ENCODE measurements at places on chromosomes 4 and X.

DNA sequence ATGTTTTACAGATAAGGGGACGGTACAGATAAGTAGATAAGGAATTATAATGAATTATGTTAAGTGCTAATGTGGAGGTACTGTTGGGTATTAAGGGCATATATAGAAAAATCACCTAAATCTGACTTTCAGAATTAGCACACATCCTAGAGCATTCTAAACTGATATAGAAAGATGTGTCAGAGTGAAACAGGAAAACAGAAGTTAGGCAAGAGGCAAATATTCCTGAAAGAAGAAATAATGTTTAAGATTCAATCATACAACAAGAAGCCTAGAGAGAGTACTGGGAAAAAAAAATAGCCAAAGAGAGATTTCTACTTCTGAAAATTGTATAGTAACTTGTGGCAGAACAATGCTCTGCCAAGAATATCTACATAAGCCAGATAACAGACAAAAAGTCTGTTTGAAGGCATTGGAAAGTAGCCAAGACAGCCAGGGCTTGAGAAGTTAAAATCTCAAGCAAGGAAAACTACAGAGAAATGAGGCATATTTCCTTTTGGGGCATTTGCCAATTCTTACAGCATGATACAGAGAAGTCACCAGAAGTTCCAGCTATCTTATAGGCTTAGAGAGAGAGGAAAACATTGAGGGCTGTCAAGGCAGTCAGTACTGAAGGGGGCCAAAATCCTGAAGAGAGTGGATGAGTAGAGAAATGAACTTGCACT, 646.0 kb downstream of the RPA4 start:
- no peak for DNase-seq

DNA sequence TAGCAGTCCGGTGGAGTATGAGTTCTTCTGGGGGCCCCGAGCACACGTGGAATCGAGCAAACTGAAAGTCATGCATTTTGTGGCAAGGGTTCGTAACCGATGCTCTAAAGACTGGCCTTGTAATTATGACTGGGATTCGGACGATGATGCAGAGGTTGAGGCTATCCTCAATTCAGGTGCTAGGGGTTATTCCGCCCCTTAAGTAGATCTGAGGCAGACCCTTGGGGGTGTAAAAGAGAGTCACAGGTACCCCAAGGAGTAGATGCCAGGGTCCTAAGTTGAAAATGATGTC, 852 bp downstream of the MAGEH1 start:
- peak; percentile 0 for DNase-seq

DNA sequence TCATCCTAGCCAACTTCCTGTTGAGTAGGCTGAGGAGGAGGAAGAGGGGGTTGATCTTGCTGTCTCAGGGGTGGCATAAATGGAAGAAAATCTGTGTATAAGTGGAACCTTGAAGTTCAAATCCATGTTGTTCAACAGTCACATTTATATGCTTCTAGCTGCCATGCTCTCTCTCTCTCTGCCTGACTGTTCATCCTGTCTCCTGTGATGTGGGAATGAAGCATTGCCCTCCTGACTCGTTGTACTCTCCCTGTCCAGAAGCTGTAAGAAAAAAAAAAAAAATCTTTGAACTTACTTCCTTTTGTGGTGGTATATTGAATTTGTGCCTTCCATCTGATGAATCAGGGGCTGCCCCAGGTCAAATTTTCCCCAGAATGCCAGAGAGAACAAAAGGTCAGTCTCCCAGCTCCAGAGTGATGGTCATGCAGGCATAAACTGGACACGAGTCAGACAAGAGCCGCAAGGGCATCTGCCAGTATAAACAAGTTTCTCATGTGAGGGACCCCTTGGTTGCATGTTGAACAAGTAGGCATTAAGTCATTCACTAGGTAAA, 257.0 kb downstream of the IDS start:
- no peak for DNase-seq

DNA sequence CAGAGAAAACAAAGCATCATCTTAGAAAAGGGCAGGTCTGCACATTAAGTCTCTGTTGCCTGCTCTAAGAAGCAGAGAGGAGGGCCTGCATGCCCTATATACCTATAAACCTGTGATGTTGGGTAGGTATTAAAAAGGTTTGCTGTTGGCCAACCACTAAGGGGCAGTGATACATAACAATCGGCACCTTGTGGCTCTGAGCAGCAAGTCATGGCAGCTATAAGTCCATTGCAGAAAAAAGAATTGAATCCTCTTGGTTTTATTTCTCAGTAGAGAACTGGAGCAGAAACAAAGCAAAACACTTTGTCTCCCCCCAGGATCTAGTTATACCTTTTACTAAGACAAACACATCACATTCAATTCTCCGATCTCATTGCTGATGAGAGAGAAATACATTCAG, 1364.4 kb downstream of the STIM2 start:
- DNase-seq = no peak

DNA sequence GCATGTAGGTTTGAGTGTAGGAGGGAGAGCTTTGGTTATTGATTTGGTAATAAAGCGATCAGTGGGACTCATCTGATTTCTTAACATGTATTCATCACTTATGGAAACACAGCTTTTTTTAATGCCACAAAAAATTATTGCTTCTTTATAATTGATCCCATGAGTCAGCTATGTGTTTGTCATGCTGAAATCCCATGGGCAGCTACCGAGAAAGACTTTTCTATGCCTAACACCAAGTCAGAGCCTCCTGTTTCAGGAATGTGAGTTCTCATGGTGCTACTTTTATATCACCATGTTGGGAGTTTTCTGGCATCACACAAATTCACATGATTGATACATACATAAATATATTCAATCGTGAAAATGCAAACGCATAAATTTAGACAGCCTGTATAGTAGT, 165.7 kb downstream of the RAPGEF2 start:
- DNase-seq = no peak

- DNase-seq = no peak
Observed at GRCh38 chr4:117941611-117942010, 92.7 kb upstream of the NDST3 start.

DNA sequence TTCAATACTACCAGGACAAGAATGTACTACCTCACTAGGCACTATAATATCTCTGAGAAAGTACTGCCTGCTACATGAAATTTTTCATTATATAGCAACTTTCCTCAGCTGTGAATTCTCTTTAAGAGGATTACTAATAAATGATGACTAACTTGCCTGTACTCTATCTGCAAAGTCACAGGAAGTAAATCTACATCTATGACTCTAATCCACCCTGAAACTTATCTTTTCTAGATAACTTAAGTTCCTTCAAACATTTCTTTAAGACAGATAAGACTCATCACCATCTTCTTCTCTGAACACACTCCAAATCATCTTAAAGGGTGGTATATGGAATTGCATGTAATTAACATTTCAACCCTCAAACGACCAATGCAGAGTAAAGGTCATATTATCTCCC, 28.8 kb downstream of the RPS6KA3 start:
- DNase-seq = no peak

GRCh38 chr4:38308728-38309311, 348.6 kb downstream of the PTTG2 start:
- DNase-seq = no peak

GRCh38 chrX:76657499-76657898, 230.0 kb downstream of the MAGEE1 start:
- DNase-seq = no peak

DNA sequence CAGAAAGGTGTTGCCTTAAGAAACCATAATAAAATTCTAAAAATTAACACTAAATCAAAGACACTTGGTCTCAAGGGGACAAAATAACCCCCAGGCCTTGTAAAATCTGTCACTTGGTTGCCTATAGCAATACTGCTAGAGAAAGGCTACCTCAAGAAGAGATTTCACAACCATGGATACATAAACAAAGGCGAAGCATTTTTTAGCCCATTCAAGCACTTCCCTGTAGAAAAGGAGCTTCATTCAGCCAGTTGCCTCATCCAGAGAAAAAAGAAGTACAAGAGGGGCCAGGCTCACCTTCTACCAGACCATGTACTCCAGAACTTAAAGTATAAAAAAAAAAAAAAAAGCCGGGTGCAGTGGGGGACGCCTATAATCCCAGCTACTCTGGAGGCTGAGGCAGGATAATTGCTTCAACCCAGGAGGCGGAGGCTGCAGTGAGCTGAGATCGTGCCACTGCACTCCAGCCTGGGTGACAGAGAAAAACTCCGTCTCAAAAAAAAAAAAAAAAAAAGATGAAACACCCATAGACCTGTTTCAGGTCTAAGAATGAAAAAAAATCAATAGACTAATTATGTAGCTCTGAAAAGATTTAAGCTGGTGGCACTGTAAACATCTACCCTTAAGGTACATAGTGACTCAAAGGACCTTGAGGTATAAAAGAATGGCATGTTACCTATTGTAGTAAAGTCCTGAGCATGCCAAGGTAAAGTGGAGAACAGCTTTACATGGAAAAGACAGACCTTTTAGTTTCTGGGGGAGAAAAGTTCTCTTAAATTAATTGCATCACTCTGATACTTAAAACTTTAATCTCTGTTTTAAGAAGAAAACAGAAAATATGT, 18.0 kb downstream of the RUFY3 start:
- DNase-seq = no peak

GRCh38 chrX:76919761-76920160, 492.3 kb downstream of the MAGEE1 start:
- no peak for DNase-seq

- DNase-seq = no peak
Observed at GRCh38 chrX:44871931-44872820, 812 bp upstream of the KDM6A start.

- no peak for DNase-seq
Observed at GRCh38 chr4:8532245-8532781, 47.9 kb upstream of the GPR78 start.

GRCh38 chr4:72971572-72971971, 97.9 kb downstream of the COX18 start:
- DNase-seq = no peak

- no peak for DNase-seq
Observed at GRCh38 chr4:113844369-113844768, 82.8 kb upstream of the CAMK2D start.

DNA sequence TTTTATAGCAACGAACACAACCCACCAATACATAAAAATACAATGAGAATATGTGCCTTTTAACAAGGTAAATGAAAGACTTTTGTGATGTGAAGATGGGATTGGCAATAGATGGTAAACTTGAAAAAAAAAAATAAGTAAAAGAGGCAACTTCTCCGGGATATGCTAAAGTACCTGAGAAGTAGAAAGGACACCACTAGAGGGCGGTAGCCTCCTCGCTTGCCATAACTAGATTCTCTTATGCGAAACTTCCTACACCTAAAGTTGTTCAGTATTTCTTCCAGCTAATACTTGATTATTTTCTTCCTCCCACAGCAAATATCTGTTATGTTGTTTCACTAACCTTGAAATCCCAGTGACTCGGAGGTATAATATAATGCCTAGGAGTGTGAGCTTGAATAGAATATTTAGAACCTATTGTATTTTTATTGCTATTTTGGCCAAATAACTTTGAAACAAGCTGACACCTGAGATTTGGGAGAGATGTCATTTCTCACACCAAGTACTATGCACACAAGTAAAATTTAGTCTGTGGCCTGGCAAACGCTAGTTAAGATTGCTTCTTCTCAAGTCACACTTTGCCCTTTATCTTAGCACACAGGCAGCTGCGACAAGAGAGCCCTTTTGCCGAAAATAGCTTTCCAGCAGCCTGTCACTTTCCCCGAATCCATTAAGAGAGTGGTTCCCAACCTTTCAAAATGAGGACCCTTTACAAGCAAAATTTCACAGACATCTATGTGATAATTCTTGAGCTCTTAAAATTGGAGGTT, 44.9 kb upstream of the PDLIM5 start:
- peak; percentile 6 for DNase-seq

- DNase-seq = no peak
Observed at GRCh38 chr4:129092631-129093190, 628 bp downstream of the SCLT1 start.

- DNase-seq = no peak
Observed at GRCh38 chrX:100829730-100830129, 9.5 kb downstream of the CSTF2 start.

GRCh38 chr4:168605411-168605810, 108.6 kb downstream of the PALLD start:
- DNase-seq = no peak

DNA sequence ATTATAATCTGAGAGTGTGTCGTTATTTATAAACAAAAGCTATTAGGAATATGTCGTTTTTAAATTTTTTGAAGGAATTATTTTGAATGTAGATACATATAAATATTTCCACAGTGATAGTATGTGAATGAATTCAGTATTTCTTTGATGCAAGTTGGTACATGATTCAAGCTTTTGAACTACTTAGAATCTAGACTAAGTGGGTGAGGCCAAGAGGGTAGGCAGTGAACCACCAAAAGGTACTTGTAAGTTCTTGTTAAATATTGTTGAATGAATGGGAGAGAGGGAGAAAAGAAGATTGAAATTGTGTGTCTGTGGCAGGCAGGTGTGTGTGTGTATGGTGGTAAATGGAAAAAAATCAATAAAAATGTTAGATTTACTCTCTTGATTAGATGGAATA, 69.6 kb downstream of the ARFIP1 start:
- DNase-seq = no peak

DNA sequence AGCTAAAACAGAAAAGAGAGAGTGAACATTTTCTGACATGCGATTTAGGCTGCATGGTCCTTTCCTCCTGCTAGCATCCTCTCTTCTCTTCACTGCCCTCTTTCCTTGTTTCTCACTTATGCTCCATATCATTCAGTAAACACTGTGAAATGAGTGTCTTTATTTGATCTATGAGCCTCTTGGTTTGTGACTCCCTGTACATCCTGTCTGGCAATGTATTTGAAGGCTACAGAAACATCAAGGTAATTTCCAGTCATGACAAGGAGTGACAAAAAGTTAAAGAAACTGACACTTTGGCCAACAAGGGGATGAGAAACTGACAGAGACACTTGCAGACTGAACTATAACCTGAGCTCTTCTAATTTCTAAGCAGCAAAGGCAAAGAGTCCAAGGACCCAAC, 8.7 kb downstream of the FTHL17 start:
- no peak for DNase-seq

GRCh38 chr4:67355806-67356205, 189.5 kb downstream of the CENPC start:
- no peak for DNase-seq

- DNase-seq = no peak
Observed at GRCh38 chrX:19810006-19810774, 77.2 kb downstream of the SH3KBP1 start.

DNA sequence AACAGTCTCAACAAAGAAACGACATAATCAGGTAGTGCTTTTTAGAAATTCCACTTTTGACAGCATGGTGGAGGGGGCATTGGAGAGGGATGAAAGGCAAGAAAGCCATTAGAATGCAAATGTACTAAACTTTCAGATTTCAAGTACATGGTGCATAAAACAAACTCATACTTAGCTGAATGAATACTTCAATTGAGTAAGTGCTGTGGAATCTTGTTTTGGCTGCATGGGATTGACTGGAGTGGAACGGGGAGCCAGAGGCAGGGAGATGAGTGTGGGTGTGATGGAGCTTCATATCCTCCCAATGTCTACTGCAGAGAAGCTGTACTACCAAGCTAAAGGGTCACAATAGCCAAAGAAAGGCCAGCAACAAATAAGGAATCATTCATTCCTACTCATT, 52.4 kb downstream of the USP46 start:
- no peak for DNase-seq

DNA sequence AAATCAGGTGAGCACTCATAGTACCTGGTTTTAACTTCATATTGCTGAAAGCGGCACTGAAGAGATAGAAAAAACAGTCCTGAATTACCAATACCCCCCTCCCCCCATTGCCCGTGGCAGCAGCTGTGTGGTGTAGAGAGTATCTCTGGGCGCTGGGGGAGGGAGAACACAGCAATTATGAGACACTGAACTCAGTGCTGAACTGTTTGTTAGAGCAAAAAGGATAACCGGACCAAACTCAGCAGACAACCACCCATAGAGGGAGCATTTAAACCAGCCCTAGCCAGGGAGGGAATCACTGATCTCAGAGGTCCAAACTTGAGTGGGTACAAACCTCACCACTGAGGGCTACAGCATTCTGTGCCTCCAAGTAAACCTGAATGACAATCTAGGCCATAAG, 457.4 kb upstream of the TEX13C start:
- no peak for DNase-seq

All from occipital lobe (tissue), 3 donors.